ENCODE measurements at places on chromosomes 6 and 20.

DNA sequence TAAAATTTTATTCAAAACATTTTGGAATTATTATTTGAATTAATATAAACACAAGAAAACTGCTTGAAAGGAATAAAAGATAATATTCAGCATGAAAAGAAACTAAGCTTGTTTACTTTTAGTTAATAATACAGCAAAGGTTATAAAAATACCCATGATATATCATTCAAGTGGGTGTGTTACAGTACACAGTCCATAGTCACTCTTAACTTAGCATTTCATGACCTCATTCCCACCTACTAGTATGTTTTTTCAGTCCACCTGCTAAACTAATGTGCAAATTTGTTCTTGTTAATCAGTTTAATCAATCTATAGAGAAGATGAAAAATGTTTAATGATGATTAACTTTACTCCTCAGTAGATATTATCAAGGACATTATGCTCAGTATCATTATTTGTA lies 841.4 kb upstream of the EPHA7 start:
- no peak for DNase-seq

DNA sequence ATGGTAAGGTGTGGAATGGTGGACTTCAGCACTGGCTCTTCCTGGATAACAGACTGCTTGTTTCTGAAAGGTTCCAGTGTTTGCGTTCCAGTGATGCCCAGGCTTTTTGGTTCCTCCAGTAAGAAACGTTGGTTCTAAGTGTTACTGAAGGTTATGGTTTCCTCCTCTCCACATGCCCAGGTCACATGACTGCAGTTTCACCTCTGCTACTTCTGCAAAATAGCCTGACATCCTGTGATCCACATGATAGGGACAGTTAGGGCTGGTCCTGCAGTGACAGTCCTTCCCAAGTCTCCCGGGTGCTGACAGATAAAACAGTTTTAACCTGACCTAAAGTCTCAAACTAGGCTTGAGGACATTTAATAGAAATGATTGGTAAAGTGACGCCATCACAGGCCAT lies 132.2 kb upstream of the CST7 start:
- no peak for DNase-seq

- DNase-seq = no peak
These were observed 137.3 kb upstream of the PDE10A start for GRCh38 chr6:165800337-165800736.

DNA sequence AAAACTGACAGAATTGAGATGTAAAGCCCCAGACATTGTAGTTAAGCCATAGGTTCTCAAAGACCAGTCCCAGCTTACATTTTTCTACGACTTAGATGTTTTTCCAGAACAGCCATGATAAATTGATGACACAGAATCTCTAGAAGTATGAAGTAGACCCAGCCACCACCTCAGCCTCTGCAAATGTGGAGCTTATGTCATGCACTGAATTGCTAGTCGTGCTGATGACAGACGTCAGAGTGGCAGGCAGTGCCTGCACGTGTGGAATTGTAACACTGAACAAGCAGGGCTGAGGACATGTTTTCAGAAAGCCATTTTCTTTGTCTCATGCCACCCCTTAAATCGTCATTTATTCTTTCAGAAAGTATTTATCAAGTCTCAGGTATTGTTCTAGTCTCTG lies 72.4 kb upstream of the TMEM181 start:
- no peak for DNase-seq

DNA sequence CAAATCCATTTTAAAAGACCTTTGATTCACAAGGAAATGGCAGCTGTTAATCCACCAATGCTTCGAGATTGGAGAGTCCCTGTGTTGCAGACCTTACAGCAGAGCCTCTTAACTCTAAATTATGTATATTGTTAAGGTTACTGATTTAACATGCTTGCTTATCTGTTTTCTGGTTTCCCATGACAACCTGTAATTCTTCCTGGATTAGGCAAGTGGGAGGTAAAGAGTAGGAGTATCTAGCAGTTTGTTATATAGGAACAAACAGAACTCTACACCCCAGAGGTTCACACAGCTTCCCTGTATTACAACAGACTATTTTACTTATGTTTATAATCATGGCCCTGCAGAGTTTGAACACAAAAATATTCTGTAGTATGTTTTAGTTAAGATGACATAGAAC lies 39.5 kb downstream of the NKX2-4 start:
- DNase-seq = no peak

GRCh38 chr6:112307707-112308106 lies 39.4 kb upstream of the RFPL4B start:
- peak; percentile 51 for DNase-seq

GRCh38 chr6:11615214-11615602 lies 77.7 kb downstream of the TMEM170B start:
- no peak for DNase-seq
